ENCODE measurements at places on chromosomes 2 and 18. TPM values are rescaled to one million over a fixed set of nuclear protein-coding genes. Genes with fewer than 3 reads are reported as not detected.
A peak's percentile ranks its signal among the peaks of the same experiment; 100 is the strongest.

DNA sequence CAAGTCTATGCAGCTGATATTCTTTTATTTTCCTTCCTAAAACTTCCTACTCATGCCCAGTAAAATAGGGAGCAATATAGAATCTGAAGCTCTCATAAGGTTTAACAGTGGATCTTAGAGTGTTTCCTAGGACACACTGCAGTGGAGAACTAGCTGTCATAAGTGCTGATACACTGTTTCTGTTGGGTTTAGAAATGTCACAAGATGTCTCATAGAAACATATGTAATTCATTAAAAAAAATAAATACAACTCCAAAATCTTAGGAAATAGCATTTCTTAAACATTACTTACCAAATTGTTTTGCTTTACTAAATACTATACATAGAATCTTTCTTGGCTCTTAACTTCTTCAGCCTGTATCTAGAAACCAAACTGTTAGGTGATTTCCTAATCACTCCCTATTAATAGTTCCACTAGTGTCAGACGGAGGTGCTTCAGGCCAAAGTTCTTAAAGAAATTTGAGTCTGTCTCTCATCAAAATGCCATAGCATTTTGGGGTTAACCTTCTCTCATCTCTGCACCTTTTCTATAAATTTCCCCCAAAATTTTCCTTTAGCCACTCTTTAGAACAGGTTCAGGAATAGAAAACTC, 93.7 kb downstream of the CERKL start:
- H3K36me3 ChIP-seq: no peaks in the 10 kb centered on the region
- no peaks in the 10 kb centered on the region for H3K4me1 ChIP-seq

- no peak overlapping the region for H3K27ac ChIP-seq
- H3K27me3 ChIP-seq: no peaks in the 10 kb centered on the region
- no peak for DNase-seq
- no peak overlapping the region for H3K4me3 ChIP-seq
- H3K36me3 ChIP-seq: no peaks in the 10 kb centered on the region
Observed at GRCh38 chr18:35828591-35828990, 143.9 kb upstream of the RMP24 start.

Gene CROCC2
- not detected for polyA plus RNA-seq

DNA sequence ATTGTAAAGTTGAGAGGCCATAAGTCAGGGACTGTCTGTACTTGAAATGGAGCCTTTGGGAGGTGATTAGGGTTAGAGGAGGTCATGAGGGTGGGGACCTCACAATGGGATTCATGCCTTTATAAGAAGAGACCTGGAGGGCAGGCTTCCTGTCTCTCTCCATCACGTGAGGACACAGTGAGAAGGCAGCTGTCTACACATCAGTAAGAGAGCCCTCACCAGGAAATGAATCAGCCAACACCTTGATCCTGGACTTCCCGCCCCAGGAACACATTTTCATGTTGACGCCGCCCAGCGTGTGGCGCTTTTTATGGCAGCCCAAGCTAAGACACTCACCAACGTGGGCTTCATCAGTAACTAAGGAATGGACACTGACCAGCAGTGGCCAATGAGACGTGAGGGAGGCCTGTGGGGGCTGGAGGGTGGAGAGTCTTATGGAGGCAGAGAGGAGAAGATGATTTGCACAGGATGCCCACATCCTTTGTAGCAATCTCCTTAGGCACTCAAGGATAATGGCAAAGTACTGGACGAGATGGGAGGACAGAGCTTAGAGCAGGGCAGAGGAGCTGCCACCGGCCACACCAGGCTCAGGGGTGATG, 162.7 kb downstream of the EIPR1 start:
- no peaks in the 10 kb centered on the region for H3K27me3 ChIP-seq
- H3K36me3 ChIP-seq: peaks cover 28% of the 10 kb centered on the region
- no peak overlapping the region for H3K4me3 ChIP-seq
- DNase-seq: no peak
- H3K27ac ChIP-seq: no peak overlapping the region

DNA sequence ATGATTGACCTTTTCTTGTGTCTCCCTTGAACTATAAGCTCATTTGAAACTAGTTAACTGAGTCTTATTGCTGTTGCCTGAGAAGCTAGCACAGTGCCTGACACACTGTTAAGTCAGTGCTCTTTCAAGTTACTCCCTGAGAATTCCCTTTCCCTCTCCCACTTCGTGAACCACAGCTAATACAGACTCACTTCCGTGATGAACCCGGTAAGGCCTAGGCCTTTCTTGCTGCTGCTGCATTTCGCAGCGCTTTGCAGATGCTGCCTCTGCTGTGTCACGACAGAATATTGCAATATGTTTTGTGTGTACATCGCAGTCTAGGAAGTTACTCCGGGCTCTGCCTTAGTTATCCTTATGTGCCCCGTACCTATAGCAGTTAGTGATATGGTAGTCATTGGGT, 42.8 kb downstream of the LIMS1 start:
- peaks cover 53% of the 10 kb centered on the region for H3K4me1 ChIP-seq
- H3K27me3 ChIP-seq: no peaks in the 10 kb centered on the region
- H3K36me3 ChIP-seq: no peaks in the 10 kb centered on the region
- no peak for DNase-seq
- no peak overlapping the region for H3K27ac ChIP-seq
- H3K4me3 ChIP-seq: no peak overlapping the region

Gene NXPH2
- not detected for polyA plus RNA-seq

DNA sequence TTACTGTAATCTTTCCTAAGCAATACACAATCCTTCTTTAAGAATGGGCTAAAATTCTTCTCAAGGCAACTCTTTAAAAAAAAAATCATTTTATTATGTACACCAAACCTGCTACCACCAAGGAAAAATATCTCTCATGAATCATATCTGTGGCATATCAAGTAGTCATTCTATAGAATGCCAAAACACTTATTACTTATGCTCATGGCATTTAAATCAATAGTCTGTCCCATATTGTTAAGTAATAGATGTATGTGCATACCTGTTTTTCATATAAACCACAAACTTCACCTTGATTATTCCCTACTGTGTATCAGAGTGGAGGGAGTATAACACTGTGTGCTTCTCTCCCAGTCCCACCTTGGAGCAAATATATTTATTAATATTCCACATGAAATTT, 95.8 kb upstream of the SETBP1 start:
- no peak for DNase-seq
- H3K27me3 ChIP-seq: no peaks in the 10 kb centered on the region
- H3K4me3 ChIP-seq: no peak overlapping the region
- H3K27ac ChIP-seq: no peak overlapping the region
- no peaks in the 10 kb centered on the region for H3K36me3 ChIP-seq

DNA sequence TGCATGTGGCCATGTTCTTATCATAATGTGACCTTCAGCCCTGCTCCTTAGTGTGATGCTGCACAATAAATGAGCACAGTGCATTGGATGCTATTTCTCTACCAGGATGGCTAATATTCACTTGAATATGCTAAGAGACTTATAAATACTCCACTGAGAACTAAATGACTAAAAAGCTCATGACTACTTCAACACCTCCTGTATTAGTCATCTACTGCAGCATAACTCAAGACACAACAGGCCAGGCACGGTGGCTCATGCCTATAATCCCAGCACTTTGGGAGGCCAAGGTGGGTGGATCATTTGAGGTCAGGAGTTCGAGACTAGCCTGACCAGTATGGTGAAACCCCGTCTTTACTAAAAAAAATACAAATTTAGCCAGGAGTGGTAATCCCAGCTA, 213.4 kb downstream of the RND3 start:
- no peaks in the 10 kb centered on the region for H3K4me1 ChIP-seq
- H3K27me3 ChIP-seq: no peaks in the 10 kb centered on the region
- no peaks in the 10 kb centered on the region for H3K36me3 ChIP-seq
- H3K4me3 ChIP-seq: no peak overlapping the region
- H3K27ac ChIP-seq: no peak overlapping the region
- no peak for DNase-seq

DNA sequence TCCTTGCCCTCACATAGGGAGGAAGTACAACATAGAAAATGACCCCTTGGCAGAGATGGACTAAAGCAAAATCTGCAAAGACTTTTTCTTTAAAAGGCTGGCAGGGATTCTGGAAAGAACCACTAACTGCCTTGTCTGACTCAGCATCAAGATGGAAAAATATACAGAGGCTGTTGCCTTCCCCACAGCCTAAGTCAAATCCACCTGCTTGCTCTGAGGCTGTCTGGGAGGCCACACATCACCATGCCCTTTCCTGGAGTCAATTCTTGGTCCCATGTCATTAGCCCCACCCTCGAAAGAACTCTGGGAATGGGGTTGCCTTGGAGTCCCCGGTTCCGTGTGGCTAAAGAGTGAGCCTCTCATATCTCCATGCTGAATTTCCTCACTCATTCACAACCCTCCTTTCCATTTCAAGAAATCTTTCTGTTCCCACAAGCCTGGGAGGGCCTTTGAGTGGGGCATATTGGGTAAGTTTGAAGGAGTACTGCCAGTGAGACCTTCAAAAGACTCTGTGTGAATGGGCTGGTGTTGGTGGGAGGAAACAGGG, 39.4 kb downstream of the BMP10 start:
- peaks cover 9% of the 10 kb centered on the region for H3K4me1 ChIP-seq
- H3K27ac ChIP-seq: no peak overlapping the region
- peaks cover 2% of the 10 kb centered on the region for H3K27me3 ChIP-seq
- no peak overlapping the region for H3K4me3 ChIP-seq
- H3K36me3 ChIP-seq: no peaks in the 10 kb centered on the region

DNA sequence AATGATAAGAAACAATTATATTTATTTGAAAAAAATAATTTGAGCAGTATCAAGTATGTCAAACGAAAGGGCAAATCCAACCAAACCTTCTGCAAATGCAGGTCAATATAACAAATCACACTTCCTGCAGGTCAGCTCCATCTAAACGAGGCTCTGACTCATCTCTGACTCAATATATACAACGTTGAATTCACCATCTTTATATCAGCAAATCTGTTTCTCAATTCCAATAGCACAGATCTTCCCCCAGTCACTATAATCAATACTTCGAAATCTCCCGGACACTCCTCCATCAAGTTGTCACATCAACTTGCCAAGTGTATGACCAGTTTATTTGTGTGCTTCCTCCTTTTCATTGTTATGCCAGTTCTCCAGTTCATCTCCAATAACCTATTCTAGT, 388.9 kb downstream of the ZEB2 start:
- H3K4me1 ChIP-seq: no peaks in the 10 kb centered on the region
- no peaks in the 10 kb centered on the region for H3K27me3 ChIP-seq
- no peak overlapping the region for H3K4me3 ChIP-seq
- DNase-seq: no peak
- no peak overlapping the region for H3K27ac ChIP-seq
- H3K36me3 ChIP-seq: no peaks in the 10 kb centered on the region

DNA sequence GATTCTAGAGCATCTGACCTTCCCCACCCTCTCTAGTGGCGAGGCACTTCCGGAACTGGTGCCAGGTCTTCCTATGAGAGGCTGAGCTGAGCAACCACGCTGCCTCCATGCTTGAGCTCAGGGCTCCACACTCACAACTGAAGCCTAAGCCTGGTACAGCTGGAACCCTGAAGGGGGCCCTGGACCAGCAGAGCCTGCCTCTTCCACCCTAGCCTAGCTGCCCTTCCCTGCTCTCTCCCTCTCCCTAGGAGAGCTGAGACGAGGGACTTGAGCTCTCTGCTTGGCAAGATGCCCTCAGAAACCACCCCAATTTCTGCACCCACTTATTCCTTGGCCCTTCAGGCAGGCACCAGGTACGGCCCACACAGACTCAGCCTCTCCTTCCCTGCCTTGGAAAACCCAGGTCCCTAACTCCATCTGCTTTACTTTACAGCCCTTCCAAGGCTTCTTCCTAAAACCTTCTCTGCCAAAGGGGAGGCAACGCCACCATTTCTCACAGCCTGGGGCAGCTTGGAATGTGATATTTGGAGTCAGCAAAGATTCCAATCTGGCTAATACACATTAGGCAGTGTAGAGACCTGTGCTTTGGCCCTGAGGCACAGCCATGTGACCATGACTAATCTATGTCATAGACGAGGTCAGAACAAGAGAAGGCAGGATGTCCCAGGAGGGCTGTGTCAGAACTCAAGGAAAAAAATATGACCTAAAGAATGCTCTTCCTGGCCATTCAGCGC, 18.8 kb downstream of the COX7A2L start:
- H3K27ac ChIP-seq: peak overlapping the region; percentile 22
- peak; percentile 82 for DNase-seq
- no peak overlapping the region for H3K4me3 ChIP-seq
- H3K4me1 ChIP-seq: peaks cover 49% of the 10 kb centered on the region

Gene DNAJC5G
- polyA plus RNA-seq: 0.07 TPM

- peaks cover 37% of the 10 kb centered on the region for H3K27me3 ChIP-seq
- H3K4me1 ChIP-seq: peaks cover 7% of the 10 kb centered on the region
- no peak overlapping the region for H3K27ac ChIP-seq
- no peaks in the 10 kb centered on the region for H3K36me3 ChIP-seq
- no peak overlapping the region for H3K4me3 ChIP-seq
Observed at GRCh38 chr2:38095079-38095995, 19.4 kb upstream of the CYP1B1 start.

DNA sequence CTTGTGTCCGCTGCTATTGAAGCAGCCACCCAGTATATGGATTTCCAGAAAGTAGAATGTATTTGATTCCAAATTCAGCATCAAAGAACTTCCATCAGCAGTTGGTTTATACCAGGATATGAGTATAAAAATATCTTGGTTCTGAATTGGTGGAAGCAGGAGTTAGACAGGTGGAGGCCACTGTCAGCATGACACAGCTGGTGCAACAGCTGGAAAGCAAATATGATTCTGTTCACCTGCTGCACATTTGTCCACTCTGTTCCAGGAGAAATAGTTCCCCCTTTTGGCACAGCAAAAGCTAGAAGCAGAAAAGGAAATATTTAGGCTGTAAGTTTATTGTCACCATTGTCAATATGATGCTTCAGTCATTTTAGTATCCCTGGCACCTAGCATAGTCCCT, 41.2 kb downstream of the KIAA2012 start:
- no peak for DNase-seq
- no peak overlapping the region for H3K4me3 ChIP-seq
- peaks cover 8% of the 10 kb centered on the region for H3K4me1 ChIP-seq
- no peaks in the 10 kb centered on the region for H3K36me3 ChIP-seq
- H3K27ac ChIP-seq: no peak overlapping the region

Gene DIPK1C
- polyA plus RNA-seq: 1.1 TPM

DNA sequence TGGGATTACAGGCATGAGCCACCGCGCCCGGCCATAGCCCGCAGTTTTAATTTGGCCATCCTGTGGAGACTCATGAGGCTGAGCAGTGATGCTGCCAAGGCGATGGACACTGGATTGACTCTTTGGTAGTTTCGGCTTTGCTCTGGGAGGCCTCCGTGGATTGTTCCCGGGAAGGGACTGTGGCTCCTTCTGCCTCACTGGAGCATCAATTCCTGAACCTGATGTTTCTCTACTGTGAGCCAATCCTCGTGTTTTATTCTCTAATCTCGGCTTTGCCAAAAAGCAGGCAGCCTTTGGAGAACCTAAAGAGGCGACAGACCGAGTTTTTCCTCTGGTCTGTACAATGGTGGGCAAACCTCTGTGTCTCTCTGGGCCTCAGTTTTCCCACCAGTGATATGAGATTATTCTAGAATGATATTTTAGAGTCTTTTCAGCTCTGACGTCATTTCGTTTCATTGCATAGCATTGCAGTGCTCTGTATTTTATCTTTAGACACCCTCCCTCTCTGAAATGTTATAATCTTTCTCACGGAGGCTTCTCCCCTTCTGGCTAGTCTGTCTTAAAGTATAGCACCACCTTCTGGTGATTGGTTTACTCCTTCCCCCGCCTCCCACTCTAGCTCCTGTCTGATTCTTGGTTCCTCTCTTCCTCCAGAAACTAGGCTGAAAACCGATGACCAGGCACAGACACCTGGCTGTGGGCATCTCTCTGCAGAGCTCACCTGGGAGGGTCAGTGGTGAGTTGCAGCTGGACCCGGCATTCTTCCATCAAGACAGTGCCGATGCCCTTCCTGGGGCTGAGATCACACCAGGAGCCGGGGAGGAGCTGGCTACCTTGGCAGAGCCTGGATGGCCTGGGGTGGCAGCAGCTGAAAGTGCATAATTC, 341.3 kb downstream of the MYCN start:
- peak; percentile 41 for DNase-seq
- H3K27me3 ChIP-seq: peaks cover 4% of the 10 kb centered on the region
- no peak overlapping the region for H3K4me3 ChIP-seq
- no peaks in the 10 kb centered on the region for H3K36me3 ChIP-seq

Gene CCDC74A
- 0.17 TPM for polyA plus RNA-seq
